ENCODE measurements at places on chromosomes 1 and 21.
A peak's percentile ranks its signal among the peaks of the same experiment; 100 is the strongest.

GRCh38 chr1:112849425-112850033, 106.5 kb downstream of the SLC16A1 start:
- DNase-seq: peak; percentile 45

DNA sequence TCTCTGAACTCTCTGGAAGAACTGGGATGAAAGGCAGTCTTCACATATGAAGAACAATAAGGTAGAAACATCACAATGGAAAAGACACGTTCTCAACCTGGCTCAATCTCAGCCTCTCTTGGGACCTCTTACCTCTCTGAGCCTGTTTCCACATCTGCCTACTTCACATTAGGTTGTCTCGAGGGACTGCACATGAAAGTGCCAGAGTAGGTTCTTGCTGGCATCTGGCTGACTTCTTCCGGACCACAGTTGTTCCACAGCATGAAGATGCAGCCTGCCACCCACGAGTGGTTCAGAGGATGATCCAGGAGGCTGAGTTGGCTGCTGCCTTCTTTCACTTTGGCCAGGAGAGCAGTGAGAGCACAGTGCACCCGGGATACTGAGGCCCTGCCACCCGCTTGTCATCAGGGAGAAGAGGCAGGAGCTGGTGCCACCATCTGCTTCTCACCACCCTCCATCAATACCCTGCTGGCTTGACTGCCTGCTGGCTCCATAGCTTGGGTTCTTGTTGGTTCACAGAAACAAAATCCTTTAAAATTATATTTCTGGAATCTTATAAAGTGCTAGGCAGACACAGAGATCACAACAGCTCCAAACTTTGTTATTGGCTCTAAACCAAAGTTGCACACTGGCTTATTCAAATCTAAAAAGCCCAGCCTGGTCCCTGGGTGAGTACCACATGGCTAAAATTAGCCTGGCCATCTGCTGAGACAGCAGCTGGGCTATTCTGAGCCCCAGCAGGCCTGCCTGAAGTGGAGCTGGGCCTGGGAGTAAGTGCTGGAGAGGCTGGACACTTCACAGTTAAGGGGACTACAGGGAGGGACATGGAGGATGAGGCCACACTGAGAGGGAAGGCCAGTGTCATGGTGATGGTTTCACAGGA, 46.9 kb upstream of the LIN9 start:
- no peak for DNase-seq

GRCh38 chr1:204659056-204659455, 26.5 kb downstream of the LRRN2 start:
- DNase-seq: no peak

- peak; percentile 72 for DNase-seq
Measured at GRCh38 chr1:89310505-89310904, 37.8 kb upstream of the GBP5 start.

DNA sequence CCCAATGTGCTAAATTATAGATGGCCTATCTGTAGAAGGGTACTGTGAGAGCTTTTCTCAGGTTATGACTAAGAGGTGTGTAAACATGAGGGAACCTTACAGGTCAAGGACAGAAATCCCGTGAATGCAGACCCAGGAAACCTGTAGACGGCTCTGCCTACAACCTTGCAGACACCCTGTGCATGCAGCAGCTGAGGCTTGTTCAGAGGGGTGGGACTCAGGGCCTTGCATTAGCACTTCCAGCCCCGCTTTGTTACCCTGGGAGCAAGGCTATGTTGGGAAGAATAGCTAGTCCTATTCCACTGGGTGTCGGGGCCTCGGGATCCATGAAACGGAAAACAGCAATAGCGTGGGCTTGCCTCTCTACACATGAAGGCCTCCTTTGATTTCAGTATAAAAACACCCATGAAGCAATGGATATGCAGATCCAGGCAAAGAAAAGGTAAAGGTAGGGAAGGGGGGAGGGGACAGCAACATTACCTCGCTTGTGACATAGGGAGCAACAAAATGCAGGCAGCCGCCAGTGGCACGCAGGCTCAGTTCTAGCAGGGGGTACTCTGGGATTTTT, 9.5 kb upstream of the NDUFS5 start:
- DNase-seq: no peak
